Anterior cingulate cortex (tissue), 58 donors: ENCODE measurements at places on chromosomes 16 and 17.

DNA sequence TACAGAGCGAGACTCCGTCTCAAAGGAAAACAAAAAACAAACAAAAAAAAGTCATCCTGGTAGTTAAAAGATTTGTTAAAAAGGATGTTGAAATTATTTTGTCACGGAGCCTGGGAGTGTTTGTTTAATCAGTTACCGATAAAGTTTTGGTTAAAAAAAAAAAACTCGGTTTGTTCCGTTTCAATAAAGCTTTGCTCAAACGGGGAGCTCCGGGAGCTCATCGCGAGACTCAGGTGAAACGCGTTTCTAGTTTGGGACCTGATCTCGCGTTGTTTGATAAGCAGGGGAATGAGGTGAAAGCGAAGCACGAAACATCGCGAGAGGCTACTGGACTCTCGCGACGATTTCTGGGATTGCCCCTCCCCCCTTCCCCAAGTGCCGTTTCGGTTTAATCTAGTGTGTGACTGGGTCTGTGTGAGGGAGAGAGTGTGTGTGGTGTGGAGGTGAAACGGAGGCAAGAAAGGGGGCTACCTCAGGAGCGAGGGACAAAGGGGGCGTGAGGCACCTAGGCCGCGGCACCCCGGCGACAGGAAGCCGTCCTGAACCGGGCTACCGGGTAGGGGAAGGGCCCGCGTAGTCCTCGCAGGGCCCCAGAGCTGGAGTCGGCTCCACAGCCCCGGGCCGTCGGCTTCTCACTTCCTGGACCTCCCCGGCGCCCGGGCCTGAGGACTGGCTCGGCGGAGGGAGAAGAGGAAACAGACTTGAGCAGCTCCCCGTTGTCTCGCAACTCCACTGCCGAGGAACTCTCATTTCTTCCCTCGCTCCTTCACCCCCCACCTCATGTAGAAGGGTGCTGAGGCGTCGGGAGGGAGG lies at the start of gene CDK12:
TSS of gene CDK12 (plus strand) at position 374 of the 813 bp plus-strand sequence. CDS start 586 bp downstream, outside the sequence.
- DNase-seq, result peak; percentile 95

- DNase-seq, result no peak
Observed at GRCh38 chr17:48068491-48068961, 20.4 kb downstream of the NFE2L1 start.

- peak; percentile 32 for DNase-seq
Observed at GRCh38 chr16:53773150-53773846, 69.3 kb downstream of the FTO start.

DNA sequence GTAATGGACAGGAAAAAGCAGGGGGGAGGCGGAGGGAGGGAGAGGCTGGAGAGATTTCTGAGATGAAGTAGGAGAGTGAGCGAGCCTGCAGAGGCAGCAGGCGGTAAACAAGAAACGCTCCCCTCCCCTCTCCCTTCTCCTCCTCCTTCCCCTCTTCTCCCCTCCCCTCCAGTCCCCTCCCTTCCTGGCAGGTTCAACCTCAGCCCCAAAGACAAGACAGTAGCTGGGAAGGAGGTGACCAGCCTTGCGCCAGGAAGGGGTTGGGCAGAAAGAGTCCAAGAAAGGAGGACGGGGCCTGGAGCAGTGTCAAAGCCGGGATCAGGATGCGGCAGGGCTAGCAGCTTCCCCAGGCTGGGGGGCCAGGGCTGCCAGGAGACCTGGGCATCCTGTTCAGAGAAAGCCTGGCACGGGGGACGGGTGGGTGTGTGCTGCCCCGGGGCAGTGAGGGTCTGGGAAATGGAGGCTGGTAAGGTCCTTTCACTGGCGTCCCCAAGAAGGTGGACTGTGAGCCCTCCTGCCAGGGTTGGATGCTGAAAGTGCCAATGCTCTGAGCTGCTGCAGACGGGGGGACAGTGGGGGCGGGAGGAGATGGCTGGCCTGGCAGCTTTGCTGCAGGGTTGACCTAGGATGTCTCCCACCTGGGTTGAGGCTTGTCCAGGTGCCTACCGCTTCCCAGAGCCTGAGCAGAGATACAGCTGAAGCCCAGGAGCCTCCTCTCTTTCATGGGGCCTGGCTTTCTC lies 261.6 kb upstream of the TNRC6C start:
- no peak for DNase-seq

DNA sequence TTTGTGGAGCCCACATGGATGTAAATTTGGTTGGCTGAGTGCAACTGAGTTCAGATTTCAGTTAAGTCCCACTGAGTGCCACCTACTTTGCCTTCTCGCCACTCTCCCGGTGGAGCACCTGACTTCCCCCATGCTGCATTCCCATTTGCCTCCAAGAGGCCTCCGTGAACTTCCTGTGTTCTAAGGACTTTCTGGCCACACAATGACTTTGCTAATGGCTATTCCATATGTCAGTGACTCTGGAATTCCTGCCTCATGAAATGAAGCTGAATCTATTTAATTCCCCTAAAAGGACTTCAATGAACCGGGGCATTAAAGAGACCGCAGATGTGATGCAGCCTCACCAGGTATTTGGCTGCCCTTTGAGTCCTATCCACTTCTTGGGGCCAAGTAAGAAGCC lies 29.9 kb downstream of the ABCC12 start:
- no peak for DNase-seq

GRCh38 chr17:72578817-72579470 lies 458.1 kb downstream of the SOX9 start:
- no peak for DNase-seq
